ENCODE measurements at places on chromosomes 4 and X.
A peak's percentile ranks its signal among the peaks of the same experiment; 100 is the strongest.

- DNase-seq = no peak
Measured at GRCh38 chr4:152369902-152370295, 166.0 kb downstream of the FBXW7 start.

- DNase-seq = no peak
Measured at GRCh38 chrX:6718766-6719165, 183.8 kb upstream of the VCX3A start.

GRCh38 chr4:152028131-152028530, 267.3 kb upstream of the GATB start:
- no peak for DNase-seq

GRCh38 chr4:70365479-70365878, 4.9 kb downstream of the SMR3A start:
- no peak for DNase-seq

- no peak for DNase-seq
Measured at GRCh38 chr4:40462326-40462725, 127.2 kb downstream of the CHRNA9 start.

GRCh38 chr4:86916392-86916791, 18.4 kb upstream of the AFF1 start:
- no peak for DNase-seq

GRCh38 chr4:87567191-87567590, 38.0 kb upstream of the SPARCL1 start:
- DNase-seq = no peak

- no peak for DNase-seq
Measured at GRCh38 chr4:84218031-84218430, 281.1 kb downstream of the NKX6-1 start.

DNA sequence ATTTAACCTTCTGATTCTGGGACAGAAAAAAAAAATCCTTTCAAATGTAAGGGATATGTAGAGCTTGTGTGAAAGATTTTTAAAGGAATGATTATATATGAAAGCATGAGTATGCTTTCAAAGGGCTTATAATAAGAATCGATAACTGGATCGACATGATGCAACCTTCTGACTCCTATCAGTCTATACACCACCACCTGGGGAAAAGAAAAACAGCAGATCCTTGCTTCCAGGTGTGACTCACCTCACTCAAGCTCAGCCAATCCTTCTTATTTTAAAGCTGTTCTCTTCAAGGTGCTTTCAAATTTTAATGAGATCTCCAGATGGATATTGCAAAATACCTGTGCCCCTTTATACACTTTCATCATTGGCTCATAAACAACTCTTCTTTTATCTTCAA, 102.1 kb upstream of the EDNRA start:
- no peak for DNase-seq

GRCh38 chrX:46796574-46797191, 37.8 kb upstream of the SLC9A7 start:
- DNase-seq = peak; percentile 2

- DNase-seq = no peak
Measured at GRCh38 chr4:170388255-170388654, 298.5 kb upstream of the AADAT start.

GRCh38 chrX:5708251-5708650, 520.4 kb downstream of the NLGN4X start:
- DNase-seq = no peak

DNA sequence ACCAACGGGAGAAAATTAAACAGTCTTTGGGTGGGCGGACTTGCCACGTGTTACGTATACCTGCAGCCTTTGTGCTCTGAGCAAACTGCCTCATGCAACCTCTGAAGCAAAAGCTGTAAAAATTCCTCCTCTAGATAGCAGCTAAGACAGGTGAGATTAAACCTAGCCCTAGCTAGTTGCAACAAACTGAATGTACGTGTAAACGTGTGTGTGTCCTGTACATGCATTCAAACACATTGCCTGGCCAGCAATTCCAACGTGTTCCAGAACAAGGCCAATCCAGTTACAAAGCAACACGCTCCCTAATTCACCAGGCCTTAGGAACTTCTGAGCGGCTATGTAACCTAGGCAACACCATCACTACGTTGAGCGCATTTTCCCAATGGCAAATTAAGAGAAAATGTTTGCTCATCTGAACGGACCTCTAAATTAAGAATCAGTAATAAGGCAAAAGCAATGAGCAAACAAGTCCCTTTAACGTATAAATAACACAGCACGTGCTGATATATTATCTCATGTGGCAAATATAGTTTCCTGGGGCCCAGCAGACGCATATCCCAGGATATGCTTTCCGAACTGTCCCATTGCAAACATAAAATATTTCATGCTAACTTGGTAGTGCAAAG, 792 bp downstream of the PPID start:
- DNase-seq = no peak

DNA sequence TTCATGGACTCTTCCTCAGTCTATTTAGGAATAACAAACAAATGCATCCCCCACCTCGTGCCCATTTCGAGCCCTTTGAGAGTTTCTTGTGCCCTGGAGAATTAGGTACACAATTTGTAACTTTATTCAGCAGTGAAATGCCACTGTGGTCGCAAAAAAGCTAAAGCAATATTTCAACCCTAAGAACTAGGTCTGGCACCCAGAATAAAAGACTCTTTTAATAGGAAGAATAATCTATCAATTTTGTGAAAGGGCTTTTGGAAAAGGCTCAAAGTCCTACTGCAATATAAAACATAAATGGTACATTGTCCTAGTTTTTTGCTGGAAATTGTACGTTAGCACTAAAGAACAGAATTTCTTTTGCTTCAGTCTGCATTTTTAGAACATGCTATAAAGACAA, 304.6 kb upstream of the TENM3 start:
- no peak for DNase-seq

DNA sequence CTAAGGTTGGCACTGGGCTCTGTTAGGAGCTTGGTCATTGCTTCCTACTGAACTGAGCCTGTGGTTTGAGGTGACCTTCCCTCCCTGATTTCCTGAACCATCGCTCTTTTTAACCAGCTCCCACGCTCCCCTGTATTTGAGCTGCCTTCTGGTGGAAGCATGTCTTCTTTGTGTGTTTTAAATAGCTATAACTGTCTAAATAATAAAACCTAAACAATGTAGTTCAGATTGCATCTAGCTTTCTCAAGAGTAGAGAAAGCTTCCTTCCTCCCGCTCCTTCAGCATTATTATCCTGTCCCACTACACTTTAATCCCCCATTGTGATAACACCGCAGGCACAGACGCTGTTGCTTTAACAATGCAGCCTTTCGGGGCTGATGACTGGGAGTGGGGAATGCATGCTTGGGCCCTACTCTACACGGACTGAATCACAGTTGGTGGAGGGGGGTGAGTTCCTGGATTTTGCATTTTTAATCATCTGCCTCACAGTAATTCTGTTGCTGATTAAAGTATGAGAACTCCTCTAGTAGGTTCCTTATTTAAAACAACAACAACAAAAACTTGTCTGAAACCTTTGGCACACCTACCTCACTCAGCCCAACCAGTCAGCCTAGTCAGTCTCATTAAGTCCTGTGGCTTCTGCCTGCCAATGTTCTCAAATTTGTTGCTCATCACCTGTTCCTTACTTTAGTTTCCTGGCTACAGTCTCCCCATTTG, 6.6 kb downstream of the SMS start:
- DNase-seq = no peak

- DNase-seq = no peak
Measured at GRCh38 chrX:13373027-13373426, 53.2 kb upstream of the ATXN3L start.

GRCh38 chr4:7910952-7911578, 28.6 kb downstream of the AFAP1 start:
- DNase-seq = no peak

DNA sequence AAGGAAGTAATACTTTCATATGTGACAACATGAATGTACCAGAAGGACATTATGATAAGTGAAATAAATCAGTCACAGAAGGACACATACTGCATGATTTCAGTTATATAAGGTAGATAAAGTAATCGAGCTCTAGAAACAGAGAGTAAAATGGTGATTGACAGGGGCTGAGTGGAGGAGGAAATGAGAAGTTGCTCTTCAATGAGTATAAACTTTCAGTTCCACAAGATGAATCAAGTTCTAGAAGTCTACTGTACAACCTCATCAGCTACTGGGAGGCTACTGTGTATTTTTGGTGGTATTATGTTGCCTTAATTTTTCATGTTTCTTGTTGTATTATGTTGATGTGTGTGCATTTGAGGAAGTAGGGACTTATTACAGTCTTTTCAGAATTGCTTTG, 270.9 kb upstream of the GRIA3 start:
- DNase-seq = no peak

- DNase-seq = no peak
Measured at GRCh38 chr4:169420291-169420690, 149.5 kb upstream of the SH3RF1 start.

DNA sequence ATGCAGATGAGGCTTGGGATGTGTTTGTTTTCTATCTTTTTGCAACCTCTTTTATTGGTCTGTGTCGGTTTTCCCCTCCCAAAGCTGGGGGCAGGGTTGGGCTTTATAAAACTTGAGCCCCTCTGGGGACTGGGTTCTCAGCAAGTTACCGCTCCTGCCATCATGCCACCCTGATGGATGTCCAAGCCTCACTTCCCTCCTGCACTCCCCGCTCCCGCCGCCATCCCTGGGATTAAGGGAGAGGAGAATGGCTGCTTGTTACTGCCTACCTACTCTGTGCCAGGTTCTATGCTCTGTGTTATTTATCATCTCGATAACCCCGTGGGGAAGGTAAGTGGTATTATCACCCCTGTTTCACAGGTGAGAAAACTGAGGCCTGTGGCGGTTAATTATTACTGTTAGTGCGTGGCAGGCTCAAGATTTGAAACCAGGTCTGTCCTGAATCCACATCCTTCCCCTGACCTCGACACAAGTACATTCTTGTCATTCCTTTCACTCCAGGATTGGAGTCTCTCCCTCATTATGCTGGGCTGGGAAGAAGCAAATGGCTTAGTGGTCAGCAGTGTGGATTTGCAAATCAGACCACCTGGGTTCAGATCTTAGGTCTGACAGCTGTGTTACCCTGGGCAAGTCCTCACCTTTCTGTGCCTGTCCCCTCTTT, 4.5 kb downstream of the UBA1 start:
- no peak for DNase-seq

- DNase-seq = no peak
Measured at GRCh38 chr4:168710353-168710946, 213.6 kb downstream of the PALLD start.

GRCh38 chrX:119455264-119455663, 13.0 kb upstream of the SLC25A5 start:
- no peak for DNase-seq

GRCh38 chrX:107683124-107683895, 55.0 kb downstream of the PRPS1 start:
- DNase-seq = no peak

- no peak for DNase-seq
Measured at GRCh38 chr4:68797048-68797447, 18.7 kb upstream of the UGT2B10 start.

- DNase-seq = no peak
Measured at GRCh38 chrX:19799319-19800182, 87.8 kb downstream of the SH3KBP1 start.

DNA sequence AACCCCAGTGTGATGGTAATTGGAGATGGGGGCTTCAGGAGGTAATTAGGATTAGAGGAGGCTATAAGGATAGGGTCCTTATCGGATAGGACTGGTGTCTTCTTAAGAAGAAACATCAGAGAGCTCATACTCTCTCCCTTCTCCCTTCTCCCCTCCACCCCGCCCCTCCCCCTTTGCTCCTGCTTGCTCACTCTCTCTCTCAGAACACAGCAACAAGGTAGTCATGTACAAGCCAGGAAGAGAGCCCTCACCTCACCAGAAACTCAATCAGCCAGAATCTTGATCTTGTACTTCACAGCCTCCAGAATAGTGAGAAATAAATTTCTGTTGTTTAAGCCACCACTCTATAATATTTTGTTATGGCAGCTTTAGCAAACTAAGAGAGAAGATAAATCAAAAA, 4.5 kb downstream of the DDX60L start:
- DNase-seq = no peak

DNA sequence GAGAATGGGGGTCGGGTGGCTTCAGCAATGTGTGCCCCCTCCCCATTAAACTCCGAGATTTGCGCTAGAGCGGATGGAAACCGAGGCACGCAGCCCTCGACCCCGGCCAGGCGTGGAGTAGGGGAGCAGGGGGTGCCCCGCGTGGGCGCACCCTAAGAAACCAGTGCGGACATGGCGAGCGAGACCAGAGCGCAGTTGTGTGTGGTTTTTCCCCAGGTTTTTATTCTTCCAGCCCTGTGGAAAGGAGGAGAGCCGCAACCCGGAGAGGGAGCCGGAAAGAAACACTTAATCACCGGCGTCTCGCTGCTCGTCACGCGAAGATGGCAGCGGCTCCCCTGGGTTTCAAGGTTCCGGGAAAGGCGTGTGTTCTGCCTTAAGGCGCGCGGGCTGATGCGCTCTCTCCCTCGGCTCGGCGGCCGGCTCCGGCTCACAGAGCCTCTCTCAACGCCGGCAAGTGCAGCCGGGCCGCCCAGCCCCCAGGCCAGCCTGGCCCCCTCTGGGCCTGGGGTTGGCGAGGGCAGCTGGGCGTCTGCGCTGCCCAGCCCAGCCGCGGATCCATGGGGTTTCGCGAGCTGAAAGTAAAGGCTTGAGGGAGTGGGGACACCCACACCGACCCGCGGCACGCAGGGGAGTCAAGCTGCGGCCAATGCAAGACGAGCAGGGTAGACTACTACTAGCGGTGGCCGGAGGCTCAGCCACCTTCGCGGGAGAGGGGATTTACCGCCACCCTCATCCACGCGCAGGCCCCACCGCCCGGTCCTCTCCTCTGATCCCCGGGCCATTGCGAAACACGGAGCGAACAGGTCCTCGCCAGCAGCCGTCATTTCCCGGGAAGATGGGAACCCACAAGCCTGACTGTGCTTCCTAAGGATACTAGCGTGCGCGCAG, 74.0 kb upstream of the BCOR start:
- no peak for DNase-seq

DNA sequence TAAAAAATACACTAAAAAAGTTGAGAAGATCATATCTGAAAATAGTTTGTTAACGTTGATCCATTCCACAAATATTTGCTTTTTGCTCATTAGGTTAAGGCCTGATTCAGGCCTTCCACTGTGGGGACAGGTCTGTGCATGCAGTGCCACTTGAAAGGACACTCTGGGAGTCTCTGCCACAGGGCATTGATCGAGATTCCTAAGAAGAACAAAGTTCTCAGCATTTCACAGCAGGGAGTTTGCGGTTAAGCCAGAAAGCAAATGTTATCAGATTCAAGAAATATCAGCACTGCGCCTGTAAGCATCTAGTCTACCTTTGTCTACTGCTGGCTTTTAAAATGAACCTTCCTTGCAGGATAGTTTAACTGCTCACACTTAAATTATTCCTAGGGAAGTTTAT, 62.2 kb upstream of the TNIP3 start:
- no peak for DNase-seq

GRCh38 chrX:10893976-10894375, 217.2 kb upstream of the HCCS start:
- no peak for DNase-seq

- no peak for DNase-seq
Measured at GRCh38 chr4:48247142-48247877, 22.3 kb downstream of the TEC start.
